Ureter (tissue), 1 donor: ENCODE measurements at places on chromosomes 7 and 10.

DNA sequence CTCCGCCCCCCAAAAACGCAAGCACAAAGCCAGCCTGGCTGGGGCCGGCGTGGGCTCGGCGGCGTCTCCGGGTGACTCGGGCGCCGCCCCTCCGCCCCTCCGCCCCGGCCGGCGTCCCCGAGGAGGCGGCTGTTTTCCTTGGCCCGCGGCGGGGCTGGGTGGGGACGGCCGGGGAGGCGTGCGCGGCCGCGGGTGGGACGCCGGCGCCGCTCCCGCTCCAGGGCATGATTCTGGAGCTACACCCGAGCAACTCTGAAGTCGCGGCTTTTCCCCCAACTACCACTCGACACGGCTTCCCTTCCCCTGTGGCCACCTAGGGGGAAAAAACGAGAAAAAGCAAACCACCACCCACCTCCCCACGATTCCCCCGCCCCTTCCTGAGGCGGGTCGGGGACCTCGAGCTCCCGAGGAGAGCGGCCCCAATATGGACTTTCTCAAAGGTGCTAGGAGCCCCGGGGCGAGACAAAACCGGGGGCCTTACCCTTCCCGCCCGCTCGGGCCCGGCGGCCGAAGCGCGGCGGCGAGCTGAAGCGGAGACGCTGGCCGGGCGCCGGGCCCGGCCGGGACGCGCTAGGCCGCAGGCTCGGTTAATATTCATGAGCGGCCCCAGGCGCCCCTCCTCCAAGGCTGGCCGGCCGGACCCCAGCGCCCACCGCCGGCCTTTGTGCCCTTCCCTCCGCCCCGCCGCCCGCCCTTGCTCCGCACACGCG, 856 bp downstream of the ARHGAP21 start:
- DNase-seq = peak; percentile 57

DNA sequence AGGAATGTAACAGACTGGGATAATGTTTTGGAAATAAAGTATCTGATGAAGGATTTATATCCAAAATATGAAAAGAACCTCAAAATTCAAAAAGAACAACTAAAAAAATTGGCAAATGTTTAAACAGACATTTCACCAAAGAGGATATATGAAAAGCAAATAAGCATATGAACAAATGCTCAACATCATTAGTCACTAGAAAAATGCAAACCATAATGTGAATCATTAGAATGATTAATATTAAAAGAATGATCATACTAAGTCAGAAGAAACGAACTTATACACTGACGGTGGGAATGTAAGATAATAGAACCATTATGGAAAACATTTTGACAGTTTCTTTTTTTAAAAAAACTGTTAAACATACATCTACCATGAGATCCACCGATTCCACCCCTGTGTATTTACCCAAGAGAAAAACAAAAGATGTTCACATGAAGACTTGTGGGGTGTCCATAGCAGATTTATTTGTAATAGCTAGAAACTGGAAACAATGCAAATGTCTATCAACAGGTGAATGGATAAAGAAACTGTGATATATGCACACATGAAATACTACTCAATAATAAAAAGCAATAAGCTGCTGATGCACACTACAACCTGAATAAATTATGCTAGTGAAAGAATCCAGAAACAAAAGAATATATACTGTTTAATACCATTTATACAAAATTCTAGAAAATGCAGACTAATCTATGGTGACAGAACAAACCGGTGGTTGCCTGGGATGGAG, 35.7 kb downstream of the PRKG1 start:
- DNase-seq = no peak

GRCh38 chr7:130297628-130298543, 4.9 kb downstream of the CPA4 start:
- no peak for DNase-seq

DNA sequence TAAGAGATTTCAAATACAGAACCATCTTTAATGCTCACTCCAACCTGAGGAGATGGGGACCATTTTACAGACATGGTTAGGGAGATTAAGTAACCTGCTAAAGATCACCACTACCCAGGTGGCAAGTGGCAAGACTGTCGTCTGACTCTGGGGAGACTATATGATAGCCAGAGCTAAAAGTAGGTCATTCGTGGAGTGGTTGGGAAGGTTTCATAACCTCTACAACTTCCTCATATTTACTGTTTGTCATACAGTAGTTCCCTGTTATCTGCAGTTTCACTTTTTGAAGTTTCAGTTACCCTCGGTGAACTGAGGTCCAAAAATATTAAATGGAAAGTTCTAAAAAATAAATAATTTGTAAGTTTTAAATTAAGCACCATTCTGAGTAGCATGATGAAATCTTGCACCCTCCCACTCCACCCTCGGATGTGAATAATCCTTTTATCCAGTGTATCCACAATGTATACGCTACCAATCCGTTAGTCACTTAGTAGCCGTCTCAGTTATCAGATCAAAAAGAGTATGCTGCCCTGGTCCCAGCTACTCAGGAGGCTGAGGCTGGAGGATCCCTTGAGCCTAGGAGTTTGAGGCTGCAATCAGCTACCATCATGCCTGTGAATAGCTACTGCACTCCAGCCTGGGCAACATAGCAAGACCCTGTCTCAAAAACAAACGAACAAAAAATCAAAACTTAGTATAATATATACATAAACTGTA, 14.9 kb upstream of the LGI1 start:
- no peak for DNase-seq

DNA sequence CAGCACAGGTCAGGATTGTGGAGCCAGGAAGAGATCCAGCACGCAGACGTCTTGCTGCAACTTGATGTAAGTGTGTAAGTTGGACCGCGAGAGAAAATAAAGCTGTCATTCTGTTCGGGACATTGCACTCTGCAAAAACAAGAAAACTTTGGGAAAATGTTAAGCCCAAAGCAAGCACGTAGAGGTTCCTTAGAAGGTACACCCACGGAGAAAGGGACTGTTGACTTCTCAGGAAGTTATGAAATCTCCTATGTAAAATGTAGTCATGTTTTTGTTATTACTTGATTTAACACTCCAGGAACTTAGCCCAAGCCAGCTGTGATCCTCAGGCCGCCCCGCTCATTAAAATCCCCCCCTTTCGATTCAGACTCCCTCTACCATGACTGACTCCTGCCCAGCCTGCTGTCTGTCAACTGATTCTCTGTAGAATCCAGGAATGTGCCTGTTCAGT, 196.1 kb upstream of the TCF7L2 start:
- DNase-seq = no peak

GRCh38 chr10:51034769-51035168, 39.5 kb upstream of the PRKG1 start:
- no peak for DNase-seq

DNA sequence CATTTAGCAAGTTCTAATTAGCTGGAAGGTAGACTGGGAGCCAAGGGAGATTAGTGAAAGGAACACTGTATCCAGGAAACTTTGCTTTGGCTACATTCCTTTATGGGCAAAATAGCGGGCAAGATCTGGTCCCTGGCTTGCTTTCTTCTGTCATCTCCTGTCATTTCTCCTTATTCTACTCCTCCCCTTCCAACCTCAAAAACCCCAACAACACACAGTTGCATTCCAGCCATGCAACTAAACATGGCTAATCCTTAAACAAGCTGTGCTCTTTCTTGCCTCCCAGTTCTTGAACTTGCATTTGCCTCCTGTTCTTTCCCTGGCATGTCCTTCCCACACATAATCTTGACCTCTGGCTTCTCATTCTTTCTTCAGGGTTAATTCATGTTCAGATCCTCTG, 59.5 kb upstream of the CDCA7L start:
- DNase-seq = no peak

GRCh38 chr10:84008878-84009277, 130.4 kb upstream of the GHITM start:
- DNase-seq = no peak
